Activated T-cell treated with anti-CD3 and anti-CD28 coated beads for 24 hours (primary cell): ENCODE measurements at places on chromosomes 4 and X.

DNA sequence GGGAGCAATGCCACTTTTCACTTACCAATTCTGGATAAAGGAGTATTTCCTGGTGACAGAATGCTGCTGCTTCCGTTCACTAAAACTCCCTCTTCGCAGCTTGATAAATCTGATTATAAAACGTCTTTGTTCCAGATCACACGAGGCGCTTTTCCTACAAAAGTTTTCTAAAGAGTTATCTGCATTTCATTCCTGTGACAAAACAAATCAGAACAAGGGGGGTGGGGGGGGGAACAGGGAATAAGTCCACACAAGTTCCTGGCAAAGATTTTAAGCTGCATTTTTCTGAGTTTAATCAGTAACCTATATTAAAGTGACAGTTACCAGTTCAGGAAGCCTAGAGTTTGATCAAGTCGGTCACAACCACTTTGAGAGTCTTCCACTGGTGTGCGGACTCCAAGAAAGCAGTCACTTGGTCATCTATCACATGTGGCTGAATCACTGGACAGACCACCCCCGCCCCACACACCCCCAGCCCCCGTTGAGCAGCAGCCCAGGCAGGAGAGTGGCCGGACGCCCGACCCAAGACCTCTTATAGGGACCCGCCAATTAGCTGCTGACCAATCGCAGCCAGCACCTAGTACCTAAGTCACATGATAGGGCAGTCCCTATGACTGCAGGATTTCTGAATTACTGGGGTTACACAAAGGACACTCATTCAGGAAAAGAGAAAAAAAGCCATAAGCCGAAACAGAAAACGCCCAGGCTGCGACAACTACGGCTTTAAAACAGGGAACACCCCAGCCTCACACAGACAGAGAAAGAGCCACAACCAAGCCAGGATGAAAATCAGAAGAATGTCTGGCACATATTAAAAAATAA lies 569.3 kb upstream of the DIPK2B start:
- DNase-seq, result peak; percentile 23

DNA sequence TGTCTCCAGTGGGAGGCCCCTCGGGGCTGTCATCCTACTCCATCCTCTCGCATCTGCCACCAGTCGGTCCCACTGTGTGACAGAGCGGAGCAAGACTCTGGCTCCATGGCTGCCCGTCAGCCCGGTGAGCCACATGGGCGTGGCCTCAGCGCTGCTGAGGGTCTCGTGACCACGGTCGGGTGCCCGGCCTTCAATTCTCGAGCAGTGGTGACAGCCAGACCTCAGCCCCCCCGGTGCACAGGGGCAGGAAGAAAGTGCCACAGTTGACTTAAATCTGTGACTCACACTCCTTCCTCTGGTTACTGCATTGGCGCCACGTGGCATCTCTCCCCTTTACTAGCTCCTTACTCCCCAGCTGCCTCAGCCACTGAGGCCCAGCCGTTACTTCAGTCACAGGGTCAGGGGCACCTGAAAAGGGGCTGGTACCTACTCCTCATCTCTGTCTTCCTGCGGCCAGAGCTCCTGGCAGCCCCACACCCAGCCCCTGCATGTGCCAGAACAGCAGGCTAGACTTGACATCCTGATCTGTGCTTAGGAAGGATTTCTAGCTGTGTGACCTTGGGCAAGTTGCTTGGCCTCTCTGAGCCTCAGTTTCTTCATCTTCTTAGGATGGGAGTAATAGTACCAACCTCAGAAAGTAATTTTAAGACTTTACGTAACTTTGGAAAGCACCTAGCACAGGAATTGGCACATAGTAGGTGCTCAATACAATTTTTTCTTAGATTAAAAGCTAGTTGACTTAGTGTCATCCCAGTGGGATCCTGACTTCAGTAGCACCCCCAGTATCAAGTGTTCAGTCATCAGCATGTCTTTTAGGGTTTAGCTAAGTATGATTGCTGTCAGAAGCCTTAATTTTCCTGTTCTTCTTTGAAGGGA lies 66.1 kb downstream of the TNIP2 start:
- DNase-seq, result no peak

DNA sequence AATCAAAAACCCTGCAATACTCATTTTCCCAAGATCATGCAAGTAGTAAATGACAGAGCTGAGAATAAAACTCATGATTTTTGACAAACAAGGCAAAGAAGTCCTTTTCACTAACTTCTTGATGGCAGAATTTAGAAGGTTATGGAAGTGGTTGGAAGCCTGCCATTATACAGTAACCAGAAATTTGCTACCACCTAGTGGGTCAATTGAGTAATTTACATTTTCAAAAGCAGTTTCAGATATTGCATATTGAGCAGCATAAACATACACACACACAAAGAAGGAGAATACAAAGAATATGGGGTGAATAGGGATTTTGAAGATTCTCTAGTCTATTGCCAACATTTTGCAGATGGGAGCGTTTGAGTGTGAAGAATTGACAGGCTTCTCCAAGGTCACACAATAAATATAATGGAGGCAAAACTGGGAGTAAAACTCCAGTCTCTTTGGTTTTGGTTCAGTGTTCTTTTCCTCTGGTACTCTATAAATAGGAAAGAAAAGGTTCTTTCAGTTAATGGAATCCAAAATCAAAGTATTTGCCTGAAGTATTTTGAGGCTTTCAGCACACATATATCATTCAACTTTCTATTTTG lies 70.2 kb downstream of the GC start:
- no peak for DNase-seq

- DNase-seq, result no peak
These were observed 114.4 kb downstream of the GLRA3 start for GRCh38 chr4:174714393-174715211.

- DNase-seq, result no peak
These were observed 100.8 kb downstream of the SPIN4 start for GRCh38 chrX:63250253-63250868.

DNA sequence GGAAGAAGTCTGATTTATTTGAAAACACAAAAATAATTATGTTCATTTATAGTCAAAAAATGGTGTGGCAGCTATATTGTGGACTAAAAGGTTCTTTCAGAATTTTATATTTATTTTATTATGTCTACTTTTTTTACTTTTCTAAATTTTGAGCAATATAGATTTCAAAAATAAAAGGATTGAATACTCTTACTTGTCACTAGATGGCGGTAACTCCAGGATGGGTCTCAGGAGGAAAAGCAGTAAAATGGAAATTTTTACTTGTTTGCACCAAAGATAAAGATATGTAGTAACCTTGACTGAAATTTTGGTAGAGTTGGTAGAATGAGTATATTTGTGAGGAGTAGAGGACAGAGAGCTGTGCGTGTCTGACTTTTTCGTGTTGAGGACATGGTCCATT lies 14.5 kb upstream of the DACH2 start:
- DNase-seq, result no peak

- DNase-seq, result no peak
These were observed 150.8 kb downstream of the RBMX2 start for GRCh38 chrX:130552444-130553073.

GRCh38 chrX:108298165-108298602 lies 140.0 kb downstream of the COL4A6 start:
- no peak for DNase-seq

DNA sequence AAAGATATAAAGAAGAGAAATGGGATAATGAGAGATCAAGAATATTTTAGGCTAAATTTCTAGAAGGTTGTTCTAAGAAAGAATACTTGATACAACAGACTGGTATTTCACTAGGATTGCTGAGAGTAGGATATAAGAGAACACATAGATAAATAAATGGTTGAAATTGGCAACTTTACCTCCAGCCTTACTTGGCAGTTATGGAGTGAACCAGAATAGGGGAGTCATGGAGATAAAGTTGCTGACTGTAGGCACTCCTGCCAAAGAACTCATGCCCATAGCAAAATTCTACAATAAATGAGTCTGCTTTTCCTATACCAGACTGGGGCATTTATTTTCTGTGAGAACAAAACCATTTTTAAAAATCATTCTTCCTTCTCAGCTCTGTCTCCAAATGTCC lies 26.4 kb upstream of the MMRN1 start:
- DNase-seq, result no peak

GRCh38 chr4:113162089-113162488 lies 112.6 kb downstream of the ANK2 start:
- no peak for DNase-seq

GRCh38 chrX:136870064-136870463 lies 10.5 kb downstream of the RBMX start:
- DNase-seq, result no peak

GRCh38 chr4:81870275-81870674 lies 398.6 kb upstream of the RASGEF1B start:
- no peak for DNase-seq

DNA sequence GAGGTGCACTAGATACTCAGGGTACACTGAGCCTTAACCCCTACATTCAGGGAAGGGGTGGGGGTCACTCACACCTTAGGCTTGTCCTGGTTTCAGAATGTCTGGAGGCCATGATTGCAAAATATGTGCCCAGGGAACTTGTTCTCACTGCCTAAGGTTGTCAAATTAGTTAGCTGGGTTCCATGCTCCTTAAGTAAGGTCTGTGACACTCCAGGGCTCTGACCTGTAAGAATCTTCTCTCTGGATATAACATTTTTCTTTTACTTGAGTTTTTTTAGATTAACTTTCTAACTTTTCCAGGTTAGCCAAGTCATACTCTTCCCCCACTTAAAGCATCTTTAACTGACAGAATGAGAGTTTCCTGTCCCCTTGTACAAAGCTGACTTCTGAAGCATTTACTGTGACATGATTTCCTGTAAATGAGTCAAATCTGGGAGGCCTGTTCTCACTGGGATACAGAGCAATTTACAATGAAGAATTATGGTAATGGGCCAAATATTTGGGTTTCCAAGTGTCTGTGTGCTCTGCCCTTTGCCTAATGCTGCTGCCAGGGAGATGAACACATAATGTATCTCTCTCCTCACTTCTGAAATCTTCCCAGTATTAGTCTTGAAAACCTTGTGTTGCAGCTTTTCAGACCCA lies 101.7 kb downstream of the GATB start:
- no peak for DNase-seq

- DNase-seq, result peak; percentile 16
These were observed 2.8 kb downstream of the NHS start for GRCh38 chrX:17377795-17378194.

DNA sequence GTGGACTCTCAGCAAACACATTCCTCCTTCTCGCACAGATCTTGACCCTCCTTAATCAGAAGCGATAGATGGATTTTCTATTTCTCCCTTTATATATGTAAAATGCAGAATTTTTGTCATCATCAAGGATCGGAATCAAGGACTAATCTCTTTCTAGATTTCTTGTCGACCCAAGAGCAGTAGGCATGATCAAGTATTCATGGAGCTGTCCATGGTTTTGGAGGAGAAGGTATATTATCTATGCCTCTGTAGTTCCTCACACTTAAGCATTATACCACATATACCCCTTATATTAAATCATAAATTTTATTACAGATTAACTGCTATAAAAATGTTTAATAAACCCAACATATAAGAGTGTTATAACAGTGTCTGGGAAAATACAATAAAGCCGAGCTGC lies 886.8 kb downstream of the NLGN4X start:
- DNase-seq, result no peak

- no peak for DNase-seq
These were observed 5.8 kb upstream of the FHL1 start for GRCh38 chrX:136141569-136141968.

DNA sequence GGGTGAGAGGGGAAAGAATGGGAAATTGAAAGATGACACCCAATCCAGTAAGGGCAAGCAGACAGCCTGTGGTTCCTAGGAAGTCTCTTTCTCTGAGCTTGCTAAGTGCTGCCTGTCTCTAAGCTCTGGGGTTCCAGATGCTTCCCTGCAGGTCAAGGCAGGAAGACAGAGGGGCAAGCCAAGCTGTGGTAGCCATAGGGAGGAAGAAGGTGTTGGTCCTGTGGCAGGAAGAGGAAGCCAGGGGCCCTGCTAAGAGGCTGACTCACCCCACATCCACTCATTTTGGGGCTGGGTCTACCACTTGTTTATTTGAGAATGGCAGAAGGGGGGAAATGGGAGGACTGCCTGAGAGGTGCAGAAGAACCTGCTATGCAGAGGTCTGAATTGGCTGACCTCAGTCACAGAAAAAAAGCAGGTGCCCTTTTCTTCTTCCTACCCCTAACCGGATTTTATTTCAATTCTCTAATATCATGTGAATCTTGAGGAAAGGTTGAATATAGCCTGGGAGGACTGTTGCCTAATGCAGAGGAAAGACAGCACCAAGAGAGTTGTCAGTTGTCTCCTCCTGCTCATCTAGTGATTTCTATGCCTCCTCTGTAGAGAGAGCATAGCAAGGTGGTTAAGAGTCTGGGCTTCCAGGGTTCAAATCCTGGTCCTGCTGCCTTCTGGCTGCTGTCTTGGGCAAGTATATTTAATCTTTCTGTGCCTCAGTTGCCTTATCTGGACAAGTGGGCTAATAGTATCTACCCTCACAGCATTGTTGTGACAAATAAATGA lies 27.4 kb downstream of the HOPX start:
- DNase-seq, result no peak

GRCh38 chr4:183411291-183411861 lies 33.1 kb upstream of the CDKN2AIP start:
- no peak for DNase-seq

- peak; percentile 26 for DNase-seq
These were observed 38.8 kb upstream of the BEX4 start for GRCh38 chrX:103175944-103176753.

DNA sequence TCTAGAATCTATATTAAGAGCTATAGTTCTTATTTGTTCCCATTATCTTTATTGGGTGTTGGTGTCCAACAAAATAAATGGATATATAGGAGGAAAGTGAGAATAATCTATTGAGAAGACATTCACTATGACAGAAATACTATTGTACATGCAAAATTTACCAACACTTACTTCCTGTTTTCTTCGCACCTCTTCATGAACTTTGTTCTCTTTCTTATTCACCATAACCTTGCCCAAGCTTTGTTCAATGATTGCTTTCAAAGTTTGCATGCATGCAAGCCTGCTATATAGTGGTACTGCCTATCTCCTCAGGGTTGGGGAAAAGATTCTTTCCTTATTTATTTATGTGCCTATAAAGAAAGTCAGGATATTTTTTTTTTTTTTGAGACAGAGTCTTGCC lies 176.4 kb upstream of the JADE1 start:
- DNase-seq, result no peak

DNA sequence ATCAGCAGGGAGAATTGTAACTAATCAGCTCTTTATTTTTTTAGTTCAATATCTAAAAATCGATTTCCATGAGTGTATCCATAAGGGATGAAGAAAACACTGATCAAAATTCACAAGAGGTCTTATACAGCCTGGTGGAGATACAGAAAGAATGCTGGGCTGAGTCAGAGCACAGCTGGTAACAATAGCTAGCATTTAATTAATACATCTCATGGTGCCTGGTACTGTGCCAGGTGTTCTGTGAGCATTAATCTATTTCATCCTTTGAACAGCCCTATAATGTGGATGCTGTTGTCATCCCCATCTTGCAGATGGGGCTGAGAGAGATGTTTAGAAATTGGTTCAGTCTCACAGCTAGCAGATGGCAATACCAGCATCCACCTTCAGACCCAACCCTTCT lies 250.9 kb upstream of the RPS6KA3 start:
- DNase-seq, result no peak

DNA sequence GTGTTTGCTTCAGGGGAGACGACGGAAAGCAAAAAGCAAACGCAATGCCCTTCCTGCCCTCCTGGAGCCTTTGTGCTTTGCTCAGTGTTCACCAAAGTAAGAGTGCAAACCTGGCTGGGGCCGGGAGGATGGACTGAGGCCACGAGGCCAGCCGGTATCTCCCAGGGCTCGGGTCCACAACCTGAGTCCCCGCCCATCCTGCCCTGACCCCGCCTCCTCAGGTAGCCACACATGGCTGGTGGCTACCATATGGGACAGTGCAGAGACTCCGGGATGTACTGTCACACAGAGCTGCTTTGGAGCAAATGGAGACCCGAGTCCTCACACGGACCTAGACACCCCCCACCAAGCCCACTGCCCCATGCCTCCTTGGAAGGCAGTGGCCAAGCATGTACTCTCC lies 4.8 kb downstream of the ATP2B3 start:
- DNase-seq, result no peak
